SK-N-SH (cell line): ENCODE measurements at places on chromosomes 5 and 9. TPM values are rescaled to one million over a fixed set of nuclear protein-coding genes. Genes with fewer than 3 reads are reported as not detected.

- DNase-seq: no peak
Measured at GRCh38 chr9:115162946-115163345, 45.0 kb upstream of the TNC start.

Gene TEK
- 0.03 and 0.10 TPM in 2 replicates for polyA plus RNA-seq

DNA sequence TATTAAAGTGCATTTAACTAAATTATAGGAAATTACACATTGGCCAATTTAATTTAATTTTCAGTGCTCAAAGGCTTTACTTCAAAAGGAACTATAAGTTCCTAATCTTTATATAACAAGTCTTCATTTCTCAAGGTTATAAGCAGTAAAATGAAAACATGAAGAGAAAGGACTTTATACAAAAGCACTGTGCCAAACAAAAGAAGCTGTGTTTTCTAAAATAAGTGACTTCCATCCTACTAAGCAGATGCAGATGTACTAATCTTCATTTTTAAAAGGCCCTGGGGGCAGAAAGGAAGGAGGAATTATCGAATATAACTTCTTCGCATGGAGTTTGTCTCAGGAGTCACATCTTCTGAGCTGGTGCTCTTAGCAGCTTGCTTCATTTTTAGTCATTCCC, 81.4 kb downstream of the SHC3 start:
- no peak for DNase-seq

Gene NDUFS4
- 104 and 105 TPM in 2 replicates for polyA plus RNA-seq

DNA sequence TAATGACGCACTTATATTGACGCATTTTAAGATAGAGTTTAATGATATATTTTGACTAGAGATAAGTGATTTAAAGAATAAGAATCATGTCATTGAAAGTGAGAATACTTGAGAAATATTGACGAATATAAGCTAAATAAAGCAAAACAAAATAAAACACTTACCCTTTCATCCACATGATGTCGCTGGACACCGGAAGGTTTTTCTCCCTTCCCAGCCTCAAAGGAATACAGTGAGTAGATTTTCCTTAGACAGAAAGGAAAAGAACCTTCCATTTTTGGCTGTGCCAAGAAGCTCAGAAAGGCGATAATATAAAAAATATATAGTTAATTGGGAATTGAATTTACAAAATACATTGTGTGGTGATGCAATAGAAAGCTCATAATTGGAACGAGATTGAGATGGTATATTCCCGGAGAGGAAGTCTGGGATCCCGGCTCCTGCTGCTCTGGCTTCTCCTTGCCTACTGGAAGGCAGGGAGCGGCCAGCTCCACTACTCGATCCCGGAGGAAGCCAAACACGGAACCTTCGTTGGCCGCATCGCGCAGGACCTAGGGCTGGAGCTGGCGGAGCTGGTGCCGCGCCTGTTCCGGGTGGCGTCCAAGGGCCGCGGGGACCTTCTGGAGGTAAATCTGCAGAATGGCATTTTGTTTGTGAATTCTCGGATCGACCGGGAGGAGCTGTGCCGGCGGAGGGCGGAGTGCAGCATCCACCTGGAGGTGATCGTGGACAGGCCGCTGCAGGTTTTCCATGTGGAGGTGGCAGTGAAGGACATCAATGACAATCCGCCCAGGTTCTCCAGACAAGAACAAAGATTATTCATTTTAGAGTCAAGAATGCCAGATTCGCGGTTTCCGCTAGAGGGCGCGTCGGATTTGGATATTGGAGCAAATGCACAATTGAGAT, at the start of gene PCDHA5:
TSS of gene PCDHA5 (plus strand) at position 239 of the 906 bp plus-strand sequence.
- DNase-seq: no peak

- no peak for DNase-seq
Measured at GRCh38 chr5:88736494-88736893, 146.5 kb downstream of the MEF2C start.

- no peak for DNase-seq
Measured at GRCh38 chr9:96343515-96344360, 39.8 kb downstream of the SLC35D2 start.

DNA sequence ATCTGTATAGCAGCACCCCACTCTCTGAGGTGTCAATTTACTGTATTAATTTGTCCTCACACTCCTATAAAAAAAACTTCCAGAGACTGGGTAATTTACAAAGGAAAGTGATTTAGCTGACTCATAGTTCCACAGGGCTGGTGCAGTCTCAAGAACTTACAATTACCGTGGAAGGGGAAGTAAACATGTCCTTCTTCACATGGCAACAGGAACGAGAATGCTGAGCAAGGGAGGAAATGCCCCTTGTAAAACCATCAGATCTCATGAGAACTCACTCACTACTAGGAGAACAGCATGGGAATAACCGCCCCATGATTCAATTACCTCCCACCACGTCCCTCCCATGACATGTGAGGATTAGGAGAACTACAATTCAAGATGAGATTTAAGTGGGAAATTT, 602.6 kb downstream of the MTRR start:
- no peak for DNase-seq

- DNase-seq: no peak
Measured at GRCh38 chr5:162466011-162466410, 398.4 kb downstream of the GABRG2 start.

DNA sequence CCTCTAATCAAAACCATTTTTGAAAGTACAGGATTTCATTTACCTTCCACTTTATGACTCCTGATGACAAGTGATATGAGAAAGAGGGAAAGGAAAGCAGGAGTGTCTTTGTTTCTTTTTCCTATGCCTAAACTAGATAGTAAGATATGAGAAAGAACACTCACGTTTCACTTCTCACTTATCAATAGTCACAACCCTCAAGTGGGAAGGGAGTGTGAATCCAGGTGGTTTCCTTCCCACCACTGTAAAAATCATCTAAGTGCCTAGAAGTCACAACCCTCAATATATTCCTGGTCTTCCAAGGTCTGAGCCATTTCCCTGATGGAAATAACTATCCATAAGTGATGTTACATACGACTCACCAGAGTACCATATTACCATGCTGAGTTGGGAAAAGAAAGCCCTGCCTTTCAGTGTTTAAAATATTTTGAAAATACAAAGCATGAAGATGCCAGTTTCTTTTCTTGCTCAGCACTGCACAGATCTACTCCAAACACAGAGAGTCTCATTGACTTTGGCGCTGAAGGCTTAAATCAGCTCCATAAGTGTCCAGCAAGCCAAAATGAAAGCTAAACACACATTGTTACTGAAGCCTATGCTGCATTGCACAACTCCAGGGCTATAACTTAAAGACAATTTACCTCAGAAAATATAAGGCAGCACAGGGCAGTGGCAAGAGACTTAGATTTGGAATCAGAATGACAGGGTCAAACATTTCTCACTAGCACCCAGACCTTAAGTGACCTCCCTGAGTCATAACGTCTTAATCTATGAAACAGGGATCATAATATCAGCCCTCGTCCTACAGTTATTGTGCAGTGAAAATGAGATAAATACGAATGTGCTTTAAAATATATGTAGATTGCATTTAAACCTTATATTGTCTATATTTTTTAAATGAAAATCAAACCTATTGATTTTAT, 301.2 kb downstream of the KIAA0825 start:
- no peak for DNase-seq

DNA sequence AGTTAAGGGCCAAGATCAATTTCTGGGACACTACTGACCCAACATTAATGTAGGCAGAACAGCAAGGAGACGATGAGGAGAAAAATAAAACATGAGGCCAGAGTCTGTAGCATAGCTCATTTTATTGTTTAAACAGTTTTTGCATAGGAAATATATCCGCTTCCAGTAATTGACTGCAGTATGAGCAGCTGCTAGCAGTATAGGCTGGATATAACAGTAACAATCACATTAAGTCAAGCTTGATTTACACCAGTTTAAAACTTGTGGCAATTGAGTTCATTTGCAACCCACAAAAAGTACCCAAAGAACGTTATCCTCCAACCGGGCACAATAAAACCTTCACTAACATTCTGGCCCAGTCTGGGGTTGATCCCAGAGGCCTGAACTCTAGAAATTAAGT, 232.2 kb downstream of the NFIB start:
- no peak for DNase-seq

Gene FAM169A
- polyA plus RNA-seq: 2.6 and 3.3 TPM in 2 replicates

GRCh38 chr9:104027295-104027694, 66.8 kb upstream of the SMC2 start:
- DNase-seq: no peak

DNA sequence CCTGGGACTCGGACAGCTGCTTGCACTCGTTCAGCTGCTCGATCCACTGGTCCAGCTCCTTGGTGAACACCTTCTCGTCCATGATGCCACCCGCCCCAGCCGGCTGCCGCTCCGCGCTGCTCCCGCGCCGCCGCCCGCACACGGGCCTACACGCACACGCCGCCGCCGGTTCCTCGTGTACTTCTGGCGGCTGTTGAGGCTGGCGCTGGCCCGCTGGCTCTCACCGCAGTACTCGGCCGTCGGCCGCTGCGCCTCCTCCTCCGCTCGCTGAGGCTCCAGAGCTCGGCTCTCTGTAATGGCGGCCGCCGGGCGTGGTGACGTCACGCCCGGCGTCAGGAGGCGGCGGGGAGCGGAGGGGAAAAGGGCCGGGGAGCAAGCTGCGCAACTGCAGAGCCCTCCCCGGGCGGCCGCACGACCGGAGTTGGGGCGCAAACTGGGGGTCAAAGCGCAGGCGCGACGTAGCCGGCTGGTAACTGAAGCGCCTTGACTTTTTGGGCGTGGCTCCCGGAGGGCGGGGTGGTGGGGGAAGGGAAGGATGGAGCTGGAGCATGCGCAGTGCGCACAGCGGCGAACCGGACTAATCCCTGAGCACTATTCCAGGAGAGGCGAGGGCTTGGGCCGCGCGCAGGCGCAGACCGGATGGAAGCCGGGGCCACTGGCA, at the start of gene PPP2CA:
TSS of gene PPP2CA (minus strand) at position 294 of the 661 bp plus-strand sequence. CDS start at position 82, 212 bp downstream.
- DNase-seq: peak; percentile 95

Gene PFN3
- polyA plus RNA-seq: not detected in 2 replicates

- DNase-seq: no peak
Measured at GRCh38 chr9:116144038-116144437, 9.6 kb upstream of the PAPPA start.

- no peak for DNase-seq
Measured at GRCh38 chr5:29568028-29568427, 1625.5 kb upstream of the CDH6 start.
